Tibial artery (tissue), 4 donors: ENCODE measurements at places on chromosomes 13 and 19.

- no peak for DNase-seq
Measured at GRCh38 chr13:47859165-47859564, 141.9 kb downstream of the SUCLA2 start.

DNA sequence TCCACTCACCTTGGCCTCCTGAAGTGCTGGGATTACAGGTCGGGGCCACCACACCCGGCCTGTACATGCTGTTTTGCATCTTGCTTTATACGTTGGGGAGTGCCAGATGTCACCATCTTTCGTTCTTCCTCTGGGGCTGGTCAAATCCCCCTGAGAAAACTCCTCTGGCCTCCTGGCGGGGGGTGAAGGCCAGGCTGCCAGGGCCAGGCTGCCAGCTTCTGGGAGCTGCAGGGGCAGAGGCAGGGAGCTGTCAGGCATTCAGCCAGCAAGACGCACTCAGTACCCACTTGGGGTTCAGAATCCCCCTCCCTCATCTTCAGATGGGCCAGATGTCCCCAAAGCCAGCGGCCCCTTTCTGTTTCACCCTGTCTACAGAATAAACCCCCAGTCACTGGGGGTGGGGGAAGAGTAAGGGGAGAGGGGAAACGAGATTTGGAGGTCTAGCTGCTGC, 16.1 kb downstream of the ZSWIM9 start:
- no peak for DNase-seq

DNA sequence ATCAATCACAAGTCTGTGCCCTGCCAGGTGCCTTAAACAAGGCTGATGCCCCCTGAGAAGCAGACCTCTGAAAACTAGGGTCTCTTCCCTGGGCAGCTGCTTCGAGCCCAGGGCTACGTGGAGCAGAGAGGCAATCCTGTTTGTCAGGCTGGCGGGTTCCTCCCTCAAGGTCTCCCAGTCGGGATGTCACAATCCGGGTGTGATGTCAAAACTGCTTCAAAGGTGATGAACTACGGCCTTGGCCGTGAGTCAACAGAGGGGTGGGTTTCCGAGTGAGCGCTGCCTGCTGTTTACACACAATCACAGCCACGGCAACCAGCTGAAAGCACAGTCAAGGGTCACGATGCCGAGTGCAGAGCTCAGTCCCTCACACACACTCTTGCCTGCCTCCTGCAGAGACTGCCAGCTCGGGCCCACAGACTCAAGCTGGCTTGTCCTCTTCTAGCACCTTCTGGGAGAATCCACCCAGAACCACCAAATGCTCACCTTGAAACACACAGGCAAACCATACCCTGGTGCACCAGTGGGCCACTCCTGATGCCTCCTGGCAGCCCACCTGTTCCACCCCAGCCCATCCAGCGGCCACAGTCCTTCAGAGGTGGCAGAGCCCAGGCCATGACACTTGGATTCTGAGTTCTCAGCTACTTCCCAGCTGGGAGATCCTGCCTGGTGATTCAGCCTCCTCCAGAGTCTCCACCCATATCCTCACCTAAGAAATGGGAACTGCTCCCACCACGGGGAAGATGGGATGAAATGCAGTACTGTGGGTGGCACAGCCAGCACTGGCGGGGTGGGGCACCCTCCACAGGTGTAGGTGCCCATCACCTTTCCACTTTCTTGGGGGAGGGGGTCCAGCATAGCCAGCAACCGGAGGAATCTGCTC, 6.8 kb downstream of the ELL start:
- peak; percentile 45 for DNase-seq

DNA sequence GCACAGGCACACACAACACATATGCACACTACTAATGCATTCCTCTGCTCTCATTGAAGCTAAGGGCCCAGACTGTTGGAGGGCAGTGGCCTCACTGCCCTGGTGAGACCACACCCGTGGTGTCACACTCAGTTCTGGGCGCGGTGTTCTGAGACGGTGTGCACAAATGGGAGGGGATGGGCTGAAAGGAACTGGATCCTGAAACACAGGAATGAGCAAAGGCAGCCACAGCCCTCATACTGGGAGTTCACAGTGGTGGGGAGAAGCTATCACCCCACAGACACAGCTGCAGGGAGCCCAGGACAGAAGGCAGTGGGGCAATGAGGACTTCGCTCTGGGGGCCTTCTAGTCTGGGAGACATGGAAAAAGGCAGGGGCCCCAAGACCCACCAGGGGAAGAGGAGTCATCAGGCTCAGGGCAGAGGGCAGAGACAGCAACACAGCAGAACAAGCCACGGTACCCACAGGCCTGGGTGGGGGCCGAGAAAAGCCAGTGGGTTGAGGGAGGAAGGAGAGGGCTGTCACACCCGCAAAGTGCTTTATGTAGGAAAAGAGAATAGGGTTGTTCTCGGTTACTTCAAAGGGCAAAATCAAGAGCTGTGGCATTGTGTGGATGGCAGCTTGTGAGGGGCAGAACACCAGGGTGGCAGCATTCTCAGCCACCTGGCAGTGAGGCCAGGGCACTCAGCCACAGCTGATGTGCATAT, 75.4 kb upstream of the GPR183 start:
- DNase-seq: no peak

- DNase-seq: no peak
Measured at GRCh38 chr13:111484959-111485358, 164.5 kb downstream of the TEX29 start.

GRCh38 chr19:18023622-18024251, 15.8 kb downstream of the ARRDC2 start:
- peak; percentile 94 for DNase-seq

DNA sequence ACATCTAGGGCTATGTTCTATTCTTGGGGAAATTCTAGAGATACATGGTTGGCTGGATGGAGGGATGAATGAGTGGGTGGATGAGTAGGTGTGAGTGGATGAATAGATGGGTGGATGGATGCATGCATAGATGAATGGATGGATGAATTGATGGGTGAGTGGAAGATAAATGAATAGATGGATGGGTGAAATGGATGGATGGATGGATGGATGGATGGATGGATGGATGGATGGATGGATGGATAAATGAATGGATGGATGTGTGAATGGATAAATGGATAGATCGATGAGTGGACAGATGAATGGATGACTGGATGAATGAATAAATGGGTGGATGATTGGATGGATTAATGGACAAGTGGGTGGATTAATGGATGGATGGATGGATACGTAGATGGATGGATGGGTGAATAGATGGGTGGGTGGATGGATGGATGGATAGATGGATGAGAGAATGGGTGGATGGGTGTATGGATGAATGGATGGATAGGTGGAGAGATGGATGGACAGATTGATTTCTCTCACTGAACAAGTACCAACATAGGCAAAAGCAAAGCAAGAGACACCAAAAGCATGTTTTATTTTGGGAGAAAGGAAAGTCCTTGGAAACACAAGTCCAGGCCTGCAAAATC, 143.2 kb downstream of the TSHZ3 start:
- DNase-seq: no peak

DNA sequence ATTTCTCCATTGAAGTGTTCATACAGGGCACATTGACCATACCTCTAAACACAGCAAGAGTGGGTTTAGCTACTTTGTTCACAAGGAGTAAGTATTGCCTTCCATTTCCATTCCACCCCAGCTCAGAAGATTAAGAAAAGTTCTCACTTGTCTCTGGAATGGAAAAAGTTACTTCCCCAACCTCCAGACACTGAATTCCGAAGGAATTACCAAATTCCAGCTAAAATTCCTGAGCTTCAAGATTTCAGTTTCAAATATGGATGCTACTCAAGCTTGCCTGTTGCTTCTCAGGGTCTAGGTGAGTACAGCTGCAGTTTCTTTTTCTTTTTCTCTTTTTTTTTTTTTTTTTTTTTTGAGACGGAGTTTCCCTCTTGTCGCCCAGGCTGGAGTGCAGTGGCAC, 33.6 kb downstream of the TEX26 start:
- no peak for DNase-seq

GRCh38 chr13:114088863-114089262, 43.6 kb downstream of the RASA3 start:
- no peak for DNase-seq
